CD4-positive, alpha-beta T cell treated with Interleukin-2 at 100 ng/mL for 4 hours (primary cell): ENCODE measurements at places on chromosomes 7 and 10.

DNA sequence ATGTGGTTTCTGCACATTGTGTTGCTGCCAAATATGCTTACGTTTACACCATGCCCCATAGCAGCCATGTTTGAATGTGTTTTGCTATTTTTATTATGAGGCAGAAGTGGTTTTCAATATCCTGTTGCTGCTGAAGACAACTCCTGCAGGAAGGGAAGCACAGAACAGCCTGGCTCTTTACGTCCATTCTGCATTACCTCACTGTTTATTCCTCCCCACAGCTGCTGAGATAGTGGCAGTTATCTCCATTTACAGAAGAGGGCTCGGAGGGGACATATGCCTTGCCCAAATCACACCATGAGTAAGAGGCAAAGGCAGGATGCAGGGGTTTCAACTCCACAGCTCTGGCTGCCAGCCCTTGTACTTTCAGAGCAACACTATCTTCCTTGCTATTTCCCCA lies 35.3 kb downstream of the PLPP4 start:
- no peak for DNase-seq

GRCh38 chr10:72171175-72171630 lies 44.6 kb upstream of the ANAPC16 start:
- no peak for DNase-seq

- DNase-seq: no peak
Measured at GRCh38 chr10:72001033-72001395, 36.8 kb downstream of the CHST3 start.

DNA sequence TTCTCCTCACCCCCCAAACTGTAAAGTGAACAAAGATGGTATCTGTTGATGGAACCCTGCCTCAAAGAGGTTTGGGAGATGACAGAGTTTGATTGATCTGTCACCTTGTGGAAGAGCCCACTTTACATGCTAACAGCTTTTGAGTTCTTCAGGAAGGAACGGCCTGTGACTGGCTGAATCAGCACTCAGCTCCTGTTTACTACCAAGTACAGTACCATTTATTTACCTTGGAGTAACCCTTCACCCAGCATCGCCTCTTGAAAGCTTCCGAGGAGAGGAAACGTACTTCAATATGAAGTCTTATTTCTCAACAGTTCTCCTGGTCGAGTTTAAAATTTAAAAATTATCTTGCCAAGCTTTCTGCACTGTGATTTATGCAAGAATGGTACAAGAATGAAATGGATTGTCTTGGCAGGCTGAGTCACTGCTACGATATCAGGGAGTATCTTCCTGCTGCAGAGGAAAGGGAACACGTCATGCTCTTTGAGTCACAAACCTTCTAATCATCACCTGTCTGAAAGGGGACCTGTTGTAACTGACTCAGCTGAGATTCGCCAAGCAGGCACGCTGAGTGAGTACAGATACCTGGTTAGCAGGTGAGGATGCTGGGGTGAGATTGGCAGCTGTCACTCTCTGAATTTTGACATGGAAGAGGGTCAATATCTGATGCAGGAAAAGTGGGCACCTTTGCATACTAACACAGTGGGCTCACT lies 30.1 kb downstream of the KLF6 start:
- DNase-seq: peak; percentile 74
